ENCODE measurements at places on chromosomes 16 and 17.

DNA sequence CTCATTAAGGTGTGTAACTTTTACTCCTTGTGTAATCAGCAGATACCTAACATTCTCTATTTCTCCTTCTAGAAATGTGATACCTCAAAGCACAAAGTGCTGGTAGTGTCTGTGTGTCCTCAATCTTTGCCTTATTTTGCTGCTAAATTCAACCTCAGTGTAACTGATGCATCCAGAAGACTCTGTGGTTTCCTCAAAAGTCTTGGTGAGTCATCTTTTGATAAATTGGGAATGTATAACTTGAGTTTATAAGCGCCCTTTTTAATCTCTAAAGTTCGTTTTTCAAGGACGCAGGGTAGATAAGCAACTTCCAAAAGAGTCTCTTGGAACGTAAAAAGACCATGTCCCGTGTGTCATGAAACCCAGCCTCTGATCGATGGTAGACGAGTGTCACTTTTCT, 10.2 kb downstream of the NARF start:
- H3K4me3 ChIP-seq: no peak overlapping the region
- H3K36me3 ChIP-seq: peaks cover 15% of the 10 kb centered on the region
- H3K4me1 ChIP-seq: no peaks in the 10 kb centered on the region
- DNase-seq: no peak
- no peak overlapping the region for H3K27ac ChIP-seq

GRCh38 chr17:64022611-64023063, 2.2 kb upstream of the ICAM2 start:
- H3K4me1 ChIP-seq: peaks cover 7% of the 10 kb centered on the region
- H3K27me3 ChIP-seq: peaks cover 8% of the 10 kb centered on the region
- H3K4me3 ChIP-seq: no peak overlapping the region
- no peaks in the 10 kb centered on the region for H3K36me3 ChIP-seq
- no peak for DNase-seq

DNA sequence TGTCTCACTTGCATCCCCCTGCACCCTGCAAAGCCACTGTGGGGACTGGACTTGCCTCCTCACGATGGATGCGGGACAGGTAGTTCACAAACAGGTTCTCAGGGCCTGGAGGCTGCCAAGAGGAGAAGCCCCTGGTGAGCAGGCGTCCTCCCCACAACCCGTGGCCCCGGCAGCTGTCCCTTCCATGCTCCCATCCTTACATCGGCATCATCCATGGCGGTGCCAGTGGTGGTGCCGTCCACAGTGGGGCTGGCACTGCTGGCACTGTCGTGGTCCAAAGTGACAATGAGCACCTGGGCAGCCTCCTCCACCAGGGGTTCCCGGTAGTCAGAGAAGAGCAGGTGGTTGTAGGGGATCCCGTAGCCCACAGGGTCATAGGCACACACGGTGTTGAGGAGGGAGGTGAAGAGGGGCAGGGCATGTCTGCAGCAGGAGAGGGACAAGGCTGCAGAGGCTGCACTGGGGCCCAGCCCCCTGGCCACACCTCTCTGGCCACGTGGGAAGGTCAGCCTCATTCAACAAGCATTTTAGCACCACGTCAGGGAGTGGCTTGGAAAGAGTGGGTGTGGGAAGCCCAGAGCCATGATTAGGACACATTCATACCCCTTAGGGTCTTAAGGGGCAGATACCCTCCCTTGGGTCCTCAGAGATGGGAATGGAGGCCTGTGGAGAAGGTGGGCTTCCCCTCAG, 12.6 kb downstream of the HID1 start:
- H3K36me3 ChIP-seq: no peaks in the 10 kb centered on the region
- peaks cover 3% of the 10 kb centered on the region for H3K4me1 ChIP-seq
- H3K27me3 ChIP-seq: peaks cover 18% of the 10 kb centered on the region
- no peak overlapping the region for H3K27ac ChIP-seq
- no peak overlapping the region for H3K4me3 ChIP-seq

- H3K4me3 ChIP-seq: no peak overlapping the region
- H3K27me3 ChIP-seq: no peaks in the 10 kb centered on the region
- DNase-seq: no peak
- H3K27ac ChIP-seq: no peak overlapping the region
Observed at GRCh38 chr16:1712791-1713261, 6.8 kb downstream of the MAPK8IP3 start.

DNA sequence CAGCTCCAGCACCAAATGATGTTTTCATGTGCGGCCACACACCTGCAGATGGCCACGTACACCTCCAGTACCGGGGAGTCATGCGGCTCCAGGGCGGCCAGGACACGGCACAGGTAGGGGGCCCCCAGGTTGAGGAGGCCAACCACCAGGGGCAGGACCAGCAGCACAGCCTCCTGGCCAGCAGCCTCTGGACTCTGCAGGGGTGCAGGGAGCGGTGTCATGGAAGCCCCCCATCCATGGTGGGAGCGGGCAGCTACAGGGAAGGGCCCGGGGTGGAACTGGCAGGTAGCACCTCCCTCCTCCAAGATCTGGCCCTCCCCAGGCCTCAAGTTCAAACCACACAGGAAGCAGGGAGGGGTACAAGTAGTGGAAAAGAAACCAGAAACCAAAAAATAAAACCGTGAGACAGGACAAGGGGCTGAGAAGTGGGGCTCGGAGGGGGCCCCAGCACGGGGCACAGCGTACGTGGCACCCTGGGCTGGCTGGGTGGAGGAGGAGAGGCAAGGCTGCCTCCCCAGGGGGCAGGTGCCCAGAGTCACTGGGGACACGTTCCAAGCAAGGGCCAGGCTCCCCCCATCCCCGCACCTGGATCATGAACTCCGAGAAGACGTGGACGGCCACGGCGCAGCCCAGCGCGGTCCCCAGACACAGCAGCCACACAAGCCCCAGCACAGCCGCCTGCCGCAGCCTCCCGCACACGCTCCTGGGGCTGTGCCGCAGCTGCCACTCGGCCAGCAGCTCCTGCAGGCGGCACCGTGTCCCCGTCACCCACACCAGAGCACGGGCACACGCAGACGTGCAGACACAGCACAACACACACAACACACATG, 7.4 kb downstream of the TMC6 start:
- no peaks in the 10 kb centered on the region for H3K27me3 ChIP-seq
- no peak for DNase-seq
- no peak overlapping the region for H3K4me3 ChIP-seq
- peaks cover under 1% of the 10 kb centered on the region for H3K4me1 ChIP-seq
- H3K27ac ChIP-seq: no peak overlapping the region

GRCh38 chr16:6803176-6803575, 529.5 kb upstream of the RBFOX1 start:
- DNase-seq: no peak
- H3K27ac ChIP-seq: no peak overlapping the region
- H3K36me3 ChIP-seq: no peaks in the 10 kb centered on the region
- no peaks in the 10 kb centered on the region for H3K4me1 ChIP-seq
- H3K4me3 ChIP-seq: no peak overlapping the region

DNA sequence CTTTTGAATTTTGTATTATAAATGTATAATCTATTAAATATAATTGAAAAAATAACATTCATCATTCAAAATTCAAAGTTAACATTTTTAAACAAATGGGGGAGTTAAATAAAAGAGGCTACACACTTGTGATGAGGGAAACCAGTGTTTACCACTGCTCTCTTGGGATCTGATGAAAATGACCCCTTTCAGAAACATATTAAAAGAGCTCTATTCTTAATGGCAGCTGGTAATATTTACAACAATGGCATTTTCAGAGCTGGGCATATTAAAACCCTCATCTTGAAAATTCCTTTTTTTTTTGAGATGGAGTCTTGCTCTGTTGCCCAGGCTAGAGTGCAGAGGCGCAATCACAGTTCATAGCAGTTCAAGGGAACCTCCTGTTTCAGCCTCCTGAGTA, 19.3 kb upstream of the FLCN start:
- no peak overlapping the region for H3K27ac ChIP-seq
- DNase-seq: no peak
- H3K4me1 ChIP-seq: no peaks in the 10 kb centered on the region
